ENCODE measurements at places on chromosomes 12 and 14. TPM values are rescaled to one million over a fixed set of nuclear protein-coding genes. Genes with fewer than 3 reads are reported as not detected.

- no peak for DNase-seq
These were observed 71.1 kb upstream of the CCDC60 start for GRCh38 chr12:119263466-119263865.

DNA sequence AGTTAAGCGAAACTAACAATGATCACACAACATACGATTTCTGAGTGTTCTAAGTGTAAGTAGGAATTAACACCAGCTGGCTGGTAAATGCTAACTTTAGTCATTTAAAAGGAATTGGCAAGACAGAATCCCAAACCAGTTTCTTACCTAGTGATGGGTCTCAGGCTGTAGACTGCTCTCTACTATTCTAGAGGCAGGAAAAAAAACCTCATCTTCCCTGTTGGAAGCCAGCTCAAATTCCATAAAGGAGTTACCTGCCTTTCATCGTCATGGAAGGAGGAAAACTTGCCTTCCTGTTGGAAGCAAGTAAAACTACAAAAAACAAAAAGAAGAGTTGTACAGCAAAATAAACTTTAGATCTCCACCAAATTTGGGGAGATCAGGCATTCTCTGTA, 23.7 kb upstream of the SLC7A8 start:
- DNase-seq, result no peak

DNA sequence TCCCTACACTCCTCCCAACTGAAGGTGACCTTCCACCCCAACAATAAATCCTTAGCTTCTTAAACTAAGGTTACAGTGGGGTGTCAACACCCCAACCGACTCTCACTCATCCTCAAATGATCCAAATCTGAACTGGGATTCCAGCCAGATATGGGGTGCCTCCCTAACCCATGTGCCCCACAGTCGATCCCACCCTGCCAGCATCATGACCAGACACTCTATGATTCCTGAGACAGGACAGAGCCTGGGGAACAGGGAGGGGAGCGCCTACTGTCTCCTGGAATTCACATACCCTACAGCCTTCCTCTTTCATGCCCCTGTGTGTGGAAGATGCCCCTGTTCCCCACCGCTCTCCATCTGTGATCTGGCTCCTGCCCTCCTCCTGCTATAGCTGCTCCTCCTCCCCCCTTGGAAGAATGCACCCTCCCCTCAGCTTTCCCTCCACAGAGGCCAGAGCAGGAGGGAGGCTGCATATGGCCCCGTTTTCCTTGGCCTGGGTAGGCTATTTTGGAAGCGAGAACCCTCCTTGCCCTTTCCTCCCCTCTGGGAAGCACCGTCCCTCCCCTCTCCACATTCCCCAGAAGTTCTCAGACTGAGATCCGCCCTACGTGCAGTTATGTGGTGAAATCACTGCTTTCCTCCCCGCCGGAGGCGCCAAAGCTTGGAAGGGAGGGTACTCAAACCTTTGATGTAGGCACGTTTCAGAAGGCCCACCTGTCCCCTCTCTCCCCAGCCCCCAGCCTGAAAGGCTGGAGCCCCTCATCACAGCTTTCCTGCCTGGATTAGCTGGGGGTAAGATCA, 48.0 kb downstream of the SMUG1 start:
- DNase-seq, result peak; percentile 78

The CACNA2D4 gene
- total RNA-seq, result 1.1 TPM

DNA sequence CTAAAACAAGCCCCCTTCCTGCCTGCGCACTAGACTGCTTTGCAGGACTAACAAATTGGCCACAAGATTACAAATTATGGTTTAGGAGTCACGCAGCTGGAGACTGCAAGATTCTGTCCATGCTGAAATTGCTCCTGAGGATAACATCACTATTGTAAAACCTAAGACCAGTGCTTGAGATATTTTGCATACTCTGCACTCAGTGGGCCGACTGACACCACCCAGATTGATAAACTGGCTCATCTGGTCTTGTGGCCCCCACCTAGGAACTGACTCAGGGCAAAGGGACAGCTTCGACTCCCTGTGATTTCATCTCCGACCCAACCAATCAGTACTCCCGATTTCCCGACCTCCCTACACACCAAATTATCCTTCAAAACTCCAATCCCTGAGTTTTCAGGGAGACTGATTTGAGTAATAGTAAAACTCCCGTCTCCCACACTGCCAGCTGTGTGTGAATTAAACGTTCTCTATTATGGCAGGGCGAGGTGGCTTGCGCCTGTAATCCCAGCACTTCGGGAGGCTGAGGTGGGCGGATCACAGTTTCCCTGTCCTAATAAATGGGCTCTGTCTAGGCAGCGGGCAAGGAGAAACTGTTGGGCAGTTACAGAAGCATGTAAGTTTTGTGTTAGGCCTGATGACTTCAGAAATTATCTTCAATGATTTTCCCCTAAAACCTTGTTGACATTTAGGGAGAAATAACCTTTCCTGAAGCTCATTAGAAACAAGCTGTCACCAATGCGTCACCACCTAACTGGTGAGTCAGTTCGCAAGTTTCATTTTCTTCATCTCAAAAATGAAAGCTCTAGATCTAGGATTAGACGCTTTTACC, 5.3 kb upstream of the UBC start:
- DNase-seq, result no peak

- DNase-seq, result no peak
These were observed 17.7 kb upstream of the SFSWAP start for GRCh38 chr12:131693149-131693548.

The PPP2R5E gene
- total RNA-seq, result 41.7 TPM

DNA sequence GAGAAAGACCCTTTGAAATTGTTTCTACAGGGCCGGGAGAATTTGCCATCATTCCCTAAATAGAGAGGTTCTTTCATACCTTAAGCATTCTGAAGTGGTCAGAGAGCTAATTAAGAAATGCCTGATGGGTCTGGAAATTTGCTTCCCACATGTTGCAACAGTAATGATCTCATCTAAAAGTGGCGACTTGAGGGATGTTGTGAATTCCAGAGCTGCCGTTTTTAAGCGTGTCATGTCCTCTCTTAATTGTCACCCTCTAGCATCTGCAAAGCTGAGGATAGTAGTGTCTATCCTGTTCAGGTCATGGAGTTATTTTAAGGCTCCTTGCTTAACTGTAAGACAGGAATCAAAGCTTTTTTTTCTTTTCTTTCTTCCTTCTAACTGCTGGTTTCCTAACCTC, 60.4 kb downstream of the FOS start:
- DNase-seq, result no peak

- no peak for DNase-seq
These were observed 24.1 kb upstream of the TRIM9 start for GRCh38 chr14:51118993-51119392.

GRCh38 chr14:56846970-56847930, 37.0 kb upstream of the OTX2 start:
- no peak for DNase-seq

DNA sequence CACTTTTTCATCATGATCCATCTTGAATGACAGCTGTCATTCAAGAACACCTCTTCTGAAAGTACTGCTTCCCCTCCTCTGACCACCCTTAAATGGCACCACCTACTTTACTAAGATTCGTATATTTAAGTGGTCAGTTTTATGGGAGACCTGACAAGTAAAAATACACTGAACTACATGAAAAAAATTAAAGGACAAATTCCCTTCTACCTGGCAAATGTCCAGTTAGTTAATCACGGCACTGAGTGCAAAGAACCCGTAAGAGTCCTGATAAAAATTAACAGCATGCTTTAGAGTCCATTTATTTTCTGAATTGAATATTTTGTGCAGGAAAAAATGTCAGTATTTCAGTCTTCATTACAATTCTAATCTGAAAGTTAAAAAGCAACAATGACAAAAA, 48.7 kb downstream of the SETD3 start:
- DNase-seq, result no peak

The LTBR gene
- total RNA-seq, result 29.6 TPM

The PELI2 gene
- total RNA-seq, result 15.9 TPM

GRCh38 chr14:42319996-42320395, 713.3 kb downstream of the LRFN5 start:
- DNase-seq, result no peak

DNA sequence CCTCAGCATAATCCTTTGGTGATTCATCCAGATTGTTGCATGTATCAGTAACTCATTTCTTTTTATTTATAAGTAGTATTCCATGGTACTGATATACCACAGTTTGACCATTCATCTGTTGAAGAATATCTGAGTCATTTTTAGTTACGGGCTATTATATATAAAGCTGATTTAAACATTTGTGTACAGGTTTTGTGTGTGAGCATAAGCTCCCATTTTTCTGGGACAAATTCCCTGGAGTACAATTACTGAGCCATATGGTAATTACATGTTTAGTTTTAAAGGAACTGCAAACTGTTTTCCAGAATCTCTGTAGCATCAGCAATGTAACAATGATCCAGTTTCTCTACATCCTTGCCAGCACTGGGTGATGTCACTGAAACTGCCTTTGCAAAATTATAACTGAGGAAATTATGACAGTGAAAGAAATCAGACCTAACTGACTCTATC, 236.2 kb upstream of the KRR1 start:
- DNase-seq, result no peak

The CDKL1 gene
- 30.7 TPM for total RNA-seq

- no peak for DNase-seq
These were observed 368.7 kb downstream of the NELL2 start for GRCh38 chr12:44507461-44507860.

DNA sequence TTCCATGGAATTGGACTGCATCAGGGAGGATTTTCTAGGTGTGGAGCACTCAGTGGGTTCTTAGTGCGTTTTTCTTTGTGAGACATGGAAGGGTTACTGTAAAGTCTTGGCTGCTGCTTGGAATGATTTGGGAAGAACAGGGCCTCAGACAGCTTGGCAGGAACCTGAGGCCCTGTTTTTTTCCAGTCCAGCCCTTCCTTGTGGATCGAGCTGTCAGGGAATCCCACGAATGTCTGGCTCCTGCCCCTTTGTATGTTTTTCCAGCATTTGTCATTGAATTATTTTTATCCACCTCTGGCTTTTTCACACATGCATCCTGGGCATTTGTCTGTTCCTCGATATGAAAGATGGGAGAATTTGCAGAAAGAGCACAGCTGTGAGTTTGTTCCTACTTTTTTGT, 158.5 kb downstream of the TGFB3 start:
- DNase-seq, result no peak

- no peak for DNase-seq
These were observed 22.0 kb downstream of the SYNE3 start for GRCh38 chr14:95494456-95494855.

The ALDH2 gene
- 13.0 TPM for total RNA-seq

DNA sequence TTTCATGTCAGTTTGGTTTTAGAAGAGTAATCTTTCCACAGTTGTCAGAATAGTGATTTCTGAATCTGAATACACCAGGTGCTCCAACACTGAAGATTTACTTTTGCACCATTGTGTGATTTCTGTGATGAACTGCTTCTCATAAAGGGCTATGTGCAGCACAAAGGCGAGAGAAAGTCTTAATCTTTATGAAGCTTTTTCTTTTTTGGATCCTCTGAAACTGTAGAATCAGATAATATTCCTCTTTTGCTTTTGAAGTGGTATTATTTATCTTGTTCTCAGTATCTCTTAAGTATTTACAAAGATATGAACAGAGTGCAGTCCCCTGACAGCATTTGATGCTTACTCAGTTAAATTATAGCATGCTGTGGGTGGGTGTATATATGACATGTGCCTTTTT, 207.8 kb downstream of the NAV3 start:
- DNase-seq, result no peak

- no peak for DNase-seq
These were observed 82.0 kb downstream of the VWF start for GRCh38 chr12:6042446-6042845.

DNA sequence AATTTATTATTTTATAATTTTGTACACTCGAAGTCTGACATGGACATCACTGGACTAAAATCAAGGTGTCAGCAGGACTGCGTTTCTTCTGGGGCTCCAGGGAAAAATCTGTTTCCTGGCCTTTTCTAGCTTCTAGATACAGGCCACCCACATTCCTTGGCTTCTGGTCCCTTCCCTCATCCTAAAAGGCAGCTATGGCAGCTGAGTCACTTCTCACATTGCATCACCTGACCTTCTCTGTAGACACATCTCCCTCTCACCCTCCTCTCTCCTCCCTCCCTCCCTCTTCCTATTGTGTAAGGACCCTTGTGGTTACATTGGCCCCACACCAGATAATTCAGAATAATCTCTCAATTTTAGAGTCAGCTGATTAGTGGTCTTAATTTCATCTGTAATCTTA, 92.4 kb downstream of the RPS6KA5 start:
- DNase-seq, result no peak

GRCh38 chr12:89424846-89425245, 72.5 kb upstream of the DUSP6 start:
- no peak for DNase-seq

The TBC1D30 gene
- 3.9 TPM for total RNA-seq

The TPPP2 gene
- not detected for total RNA-seq

The CYP46A1 gene
- total RNA-seq, result 2.7 TPM

The MRPL42 gene
- 83.2 TPM for total RNA-seq

- no peak for DNase-seq
These were observed 642.2 kb downstream of the DIO2 start for GRCh38 chr14:79569072-79569471.

- no peak for DNase-seq
These were observed 126.9 kb upstream of the KRAS start for GRCh38 chr12:25377469-25378177.

DNA sequence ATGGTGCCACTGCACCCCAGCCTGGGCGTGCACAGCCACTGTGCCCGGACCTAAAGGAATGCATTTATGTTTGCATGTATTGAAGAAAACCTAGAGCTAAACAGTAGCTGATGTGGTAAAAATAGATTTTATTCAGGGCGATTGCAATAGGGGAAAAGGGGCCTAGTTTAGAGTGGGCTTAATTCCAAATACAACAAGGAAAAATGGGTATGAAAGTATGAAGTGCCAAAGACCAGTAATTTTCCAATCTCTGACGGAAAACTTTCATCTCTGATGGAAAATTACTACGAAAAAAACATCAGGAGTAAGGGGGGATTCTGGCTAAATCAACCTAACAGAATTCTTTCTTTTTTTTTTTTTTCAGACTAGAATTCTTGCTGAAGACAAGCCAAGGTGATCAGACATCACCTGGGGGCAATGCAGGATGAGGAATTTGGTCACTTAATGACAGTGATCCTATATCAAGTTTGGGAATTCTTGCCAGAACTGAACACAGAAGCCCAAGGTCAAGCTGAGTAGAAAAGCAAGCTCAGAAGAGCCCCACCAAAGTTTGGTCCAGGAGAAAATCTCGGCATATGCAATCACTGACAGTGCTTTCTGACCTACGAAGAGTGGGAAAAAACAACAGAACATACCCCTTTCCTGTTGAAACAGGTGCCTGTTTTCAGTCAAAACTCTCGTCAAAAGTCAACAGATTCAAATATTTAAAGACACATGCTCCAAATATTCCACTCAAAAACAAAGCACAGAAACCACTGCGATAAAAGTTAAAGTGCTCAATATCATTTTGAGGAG, 13.7 kb upstream of the APOBEC1 start:
- no peak for DNase-seq

The OTUB2 gene
- total RNA-seq, result 2.0 TPM

The GYS2 gene
- total RNA-seq, result not detected

The B4GALNT1 gene
- total RNA-seq, result 3.6 TPM

The ARMH4 gene
- total RNA-seq, result 39.9 TPM

DNA sequence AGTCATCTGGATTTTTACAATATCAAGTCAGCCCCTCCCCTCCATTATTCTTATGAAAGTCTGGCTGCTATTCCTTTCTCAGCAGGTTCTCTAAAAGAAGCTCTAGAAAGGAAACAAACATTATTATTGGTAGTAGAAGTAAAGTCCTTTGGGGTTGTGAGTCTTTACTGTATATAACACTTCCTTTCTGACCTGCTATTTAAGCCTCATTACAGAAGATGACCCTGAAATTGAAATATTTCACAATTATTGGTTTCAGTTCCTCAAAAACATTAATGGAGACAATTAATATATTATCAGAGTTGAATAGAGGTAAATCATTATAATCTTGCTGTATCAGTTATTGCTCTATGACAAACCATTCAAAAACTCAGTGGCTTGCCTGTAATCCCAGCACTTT, 19.3 kb downstream of the PLEKHA5 start:
- DNase-seq, result no peak

Measured in urinary bladder (tissue), 4 donors.